Activated T-cell treated with anti-CD3 and anti-CD28 coated beads, Interleukin-2, amount 50 U/mL, for 24 hours (primary cell): ENCODE measurements at places on chromosomes 7 and 10.

GRCh38 chr7:41029072-41029499 lies 673.8 kb downstream of the INHBA start:
- DNase-seq = no peak

- no peak for DNase-seq
Observed at GRCh38 chr7:40288827-40289226, 154.0 kb downstream of the SUGCT start.

DNA sequence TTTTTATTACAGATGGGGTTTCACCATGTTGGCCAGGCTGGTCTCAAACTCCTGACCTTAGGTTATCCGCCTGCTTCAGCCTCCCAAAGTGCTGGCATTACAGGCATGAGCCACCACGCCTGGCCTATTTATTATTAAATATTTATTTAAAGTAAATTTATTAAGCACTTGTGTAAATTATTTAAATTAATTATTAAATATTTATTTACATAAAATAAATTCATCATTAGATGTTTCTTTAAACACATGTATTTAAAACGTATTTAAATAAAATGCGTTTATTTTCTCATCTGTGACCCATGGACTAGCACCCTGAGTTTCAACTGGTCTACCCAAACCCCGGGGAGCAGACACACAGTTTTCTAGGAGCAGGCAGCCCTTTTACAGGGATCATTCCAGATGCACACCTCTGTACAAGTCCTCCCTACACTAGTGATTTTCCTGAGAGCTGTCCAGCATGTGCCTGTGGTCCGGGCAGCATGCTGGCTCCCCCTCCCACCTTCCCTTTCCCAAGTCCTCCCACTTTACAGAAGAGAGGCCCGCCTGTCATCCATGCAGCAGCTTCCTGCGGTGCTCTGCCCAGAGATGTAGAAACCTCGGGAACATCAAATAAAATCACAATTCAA lies 89.2 kb upstream of the ATP6V0A4 start:
- DNase-seq = no peak

DNA sequence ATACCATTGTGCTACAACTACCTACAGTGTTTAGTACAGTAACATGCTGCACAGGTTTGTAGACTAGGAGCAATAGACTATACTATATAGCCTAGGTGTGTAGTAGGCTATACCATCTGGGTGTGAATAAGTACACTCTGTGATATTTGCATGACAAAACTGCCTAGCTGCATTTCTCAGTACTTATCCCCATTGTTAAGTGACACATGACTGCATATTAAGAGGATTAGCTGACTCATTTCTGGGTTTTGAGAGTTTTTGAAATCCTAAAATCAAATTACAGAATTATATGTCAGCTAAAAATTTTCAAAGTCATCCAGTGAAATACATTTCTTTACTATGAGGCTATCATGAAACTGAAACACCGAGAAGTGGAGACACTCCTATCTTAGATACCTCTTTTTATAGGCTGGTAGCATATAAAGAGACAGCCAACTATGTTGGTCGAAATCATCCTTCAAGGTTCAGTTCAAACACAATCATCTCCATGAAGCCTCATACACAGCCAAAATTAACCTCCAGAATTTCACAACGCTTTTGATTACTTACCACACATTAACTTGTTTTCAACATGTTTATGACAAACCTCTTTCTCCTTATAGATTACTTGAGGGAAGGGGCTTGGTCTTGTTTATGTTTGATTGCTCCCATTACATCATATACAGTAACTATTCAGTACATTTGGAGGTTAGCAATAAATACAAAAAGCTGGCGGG lies 89.8 kb upstream of the ANK3 start:
- DNase-seq = no peak

DNA sequence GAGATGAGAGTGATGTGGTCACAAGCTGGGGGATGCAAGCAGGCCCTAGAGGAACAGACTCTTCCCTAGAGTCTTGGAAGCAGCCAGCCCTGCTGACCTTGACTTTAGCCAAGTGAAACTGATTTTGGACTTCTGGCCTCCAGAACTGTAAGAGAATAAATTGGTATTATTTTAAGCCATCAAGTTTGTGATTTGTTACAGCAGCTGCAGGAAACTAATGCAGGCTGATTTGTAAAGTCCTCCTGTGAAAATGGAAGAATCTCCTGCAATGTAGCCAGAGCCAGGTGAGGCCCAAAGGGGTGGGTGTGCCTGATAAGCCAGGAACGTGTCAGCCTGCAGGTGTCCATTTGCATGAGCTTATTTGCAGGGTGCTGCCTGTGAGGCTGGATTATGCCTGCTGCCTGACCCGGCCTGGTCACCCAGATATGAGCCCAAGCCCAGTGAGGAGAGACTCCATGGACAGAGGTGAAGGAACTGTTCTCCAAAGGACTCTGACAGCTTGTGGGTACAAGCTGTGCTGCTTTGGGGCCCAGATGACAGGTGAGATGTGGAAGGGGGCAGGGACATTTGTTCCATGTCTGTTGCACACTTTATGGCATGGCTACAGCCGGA lies 24.6 kb upstream of the PLEKHA1 start:
- DNase-seq = no peak

GRCh38 chr10:49688920-49689319 lies 9.5 kb downstream of the C10orf53 start:
- DNase-seq = no peak

DNA sequence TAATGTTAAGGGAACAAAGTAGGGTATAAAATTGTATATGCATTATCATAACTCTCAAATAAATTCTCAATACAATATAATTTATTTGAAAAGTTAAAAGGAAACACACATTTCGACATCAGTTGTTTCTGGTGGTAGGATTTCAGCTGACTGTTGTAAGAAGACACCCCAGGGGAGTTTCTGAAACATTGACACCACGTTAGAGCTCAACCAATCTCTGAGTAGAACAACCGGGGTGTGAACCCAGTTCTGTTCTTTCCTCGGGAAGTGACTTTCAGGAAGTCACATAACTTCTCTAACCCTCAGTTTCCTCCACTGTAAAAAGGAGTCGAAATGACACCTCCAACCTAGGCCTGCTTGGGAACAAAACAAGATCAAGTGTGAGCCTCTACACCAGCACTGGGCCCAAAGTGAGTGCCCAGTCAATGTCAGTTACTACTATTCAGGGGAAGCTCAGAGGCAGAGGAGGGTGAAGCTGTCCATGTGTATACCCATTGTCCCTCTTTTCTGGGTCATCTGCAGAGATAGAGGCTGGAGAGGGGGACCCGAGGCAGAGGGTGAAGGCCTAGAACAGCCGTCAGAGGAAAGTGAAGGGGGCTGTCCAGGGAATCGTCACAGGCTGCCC lies 67.1 kb downstream of the AOAH start:
- DNase-seq = no peak

- DNase-seq = no peak
Observed at GRCh38 chr7:117043108-117043825, 90.0 kb downstream of the ST7 start.

DNA sequence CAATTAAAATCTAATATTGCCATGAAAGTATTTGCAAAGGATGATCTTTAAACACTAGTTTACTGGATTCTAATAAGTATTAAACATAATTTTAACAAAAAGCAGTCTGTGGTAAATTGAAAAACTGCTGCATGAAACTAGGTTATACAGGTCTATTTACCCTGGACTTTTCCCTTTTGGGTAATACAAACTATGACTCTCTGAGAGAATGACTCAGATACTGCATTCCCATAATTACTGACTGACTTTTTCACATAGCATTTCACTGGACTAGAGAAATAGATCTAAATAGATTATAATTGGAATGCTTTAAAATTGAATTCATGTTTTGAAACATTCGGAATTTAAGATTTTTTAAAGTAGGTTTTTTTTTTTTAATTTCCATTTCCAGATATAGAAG lies 395.7 kb downstream of the THSD7A start:
- no peak for DNase-seq

GRCh38 chr7:71843676-71844075 lies 568.5 kb downstream of the CALN1 start:
- DNase-seq = no peak

DNA sequence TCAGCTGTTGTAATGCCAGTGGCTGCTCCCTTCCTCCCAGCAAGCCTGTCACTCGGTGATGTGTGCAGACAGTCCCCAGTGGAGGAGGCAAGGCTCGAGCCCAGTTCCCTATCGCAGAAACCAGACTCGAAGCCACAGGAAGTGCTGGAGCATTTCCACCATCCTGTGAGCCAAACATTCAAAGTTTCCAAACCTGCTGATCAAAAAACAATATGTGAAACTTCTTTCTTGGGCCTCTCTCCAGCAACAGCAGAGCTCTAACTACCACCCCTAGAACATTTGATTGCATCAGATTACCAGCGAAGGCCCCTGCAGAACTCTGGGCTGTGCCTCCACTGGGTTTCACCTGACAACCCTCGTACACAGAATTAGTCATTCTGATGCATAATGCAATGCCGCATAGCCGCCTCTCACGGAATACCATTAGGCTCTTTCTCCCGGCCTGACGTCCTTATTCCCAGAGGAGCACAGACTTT lies 94.0 kb downstream of the ELMO1 start:
- peak; percentile 69 for DNase-seq

DNA sequence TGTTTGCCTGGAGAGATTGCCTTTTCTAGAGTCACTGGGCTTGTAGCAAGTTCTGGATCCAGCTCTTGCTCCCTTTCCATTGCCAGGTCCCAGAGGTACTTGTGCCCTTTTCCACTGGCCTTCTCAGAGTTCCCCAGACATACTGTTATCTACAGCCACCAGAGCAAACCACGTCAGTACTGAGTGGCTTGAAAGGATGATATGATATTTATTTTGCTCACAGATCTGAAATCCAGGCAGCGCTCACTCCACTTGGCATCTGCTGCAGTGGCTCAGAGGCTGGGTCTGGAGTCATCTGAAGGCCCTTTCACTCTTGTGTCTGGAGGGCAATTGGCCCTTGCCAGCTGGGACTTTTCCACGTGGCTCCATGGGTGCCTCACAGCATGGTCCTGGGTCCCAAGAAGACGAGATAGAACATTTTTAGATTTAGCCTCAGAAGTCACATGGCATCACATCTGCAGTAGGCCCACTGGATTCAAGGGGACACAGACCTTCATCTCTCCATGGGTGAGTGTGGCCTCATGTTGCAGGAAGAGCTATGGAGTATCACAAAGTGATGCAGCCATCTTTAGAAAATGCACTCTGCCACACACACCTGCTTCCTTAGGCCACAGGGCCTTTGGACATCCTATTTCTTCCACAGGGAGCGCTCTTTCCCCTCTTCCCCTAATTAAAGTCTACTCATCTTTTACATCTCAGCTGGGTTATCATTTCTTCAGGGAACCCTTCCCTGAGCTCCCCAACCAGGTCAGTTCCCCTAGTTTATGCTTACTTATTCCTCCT lies 22.9 kb upstream of the TCF7L2 start:
- no peak for DNase-seq

DNA sequence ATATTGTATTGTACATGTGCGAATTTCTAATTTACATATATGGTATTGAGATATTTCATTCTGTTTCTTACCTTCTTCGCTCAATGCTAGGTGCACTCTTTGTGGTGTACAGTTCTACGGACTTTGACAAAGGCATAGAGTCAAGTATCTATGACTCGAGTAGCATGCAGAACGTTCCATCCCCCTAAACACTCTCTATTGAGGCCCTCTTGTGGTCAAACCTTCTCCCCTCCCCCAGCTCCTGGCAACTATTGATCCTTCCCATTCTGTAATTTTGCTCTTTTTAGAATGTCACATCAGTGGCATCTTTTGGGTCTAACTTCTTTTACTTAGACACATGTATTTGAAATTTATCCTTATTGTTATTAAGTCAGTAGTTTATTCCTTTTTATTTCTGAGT lies 30.7 kb upstream of the GDF10 start:
- no peak for DNase-seq

GRCh38 chr10:69504576-69505250 lies 53.4 kb downstream of the TSPAN15 start:
- no peak for DNase-seq

- DNase-seq = no peak
Observed at GRCh38 chr10:15121707-15122106, 24.6 kb downstream of the RPP38 start.

GRCh38 chr7:136012238-136012637 lies 35.1 kb upstream of the MTPN start:
- no peak for DNase-seq

- DNase-seq = no peak
Observed at GRCh38 chr7:18940593-18941134, 176.8 kb downstream of the TWIST1 start.

- DNase-seq = no peak
Observed at GRCh38 chr10:121324678-121325213, 273.5 kb downstream of the FGFR2 start.

DNA sequence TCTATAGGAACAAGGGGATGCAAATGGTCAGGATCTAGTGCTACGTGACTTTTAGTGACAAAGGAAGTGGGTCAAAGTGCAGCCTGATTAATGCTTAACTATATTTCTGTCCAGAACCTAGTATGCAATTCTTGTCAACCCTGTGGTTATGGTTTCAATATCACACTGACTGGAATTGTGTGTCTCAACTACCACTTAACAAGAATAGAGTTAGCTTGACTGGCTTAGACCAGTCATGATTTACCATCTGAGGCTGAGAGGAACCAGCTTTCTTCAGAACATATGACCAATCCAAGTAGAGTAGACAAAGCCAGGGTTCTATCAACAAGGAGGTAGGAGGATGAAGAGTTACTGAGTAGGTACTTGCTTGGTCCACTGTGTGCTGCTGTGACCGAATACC lies 54.4 kb downstream of the MYPN start:
- DNase-seq = no peak

- no peak for DNase-seq
Observed at GRCh38 chr10:93425861-93426260, 56.3 kb downstream of the MYOF start.

GRCh38 chr10:77629775-77630506 lies 7.7 kb downstream of the KCNMA1 start:
- no peak for DNase-seq

- DNase-seq = no peak
Observed at GRCh38 chr7:129644634-129645230, 33.2 kb downstream of the NRF1 start.

GRCh38 chr7:109376576-109376975 lies 806.9 kb downstream of the DNAJB9 start:
- no peak for DNase-seq

GRCh38 chr7:128924707-128925588 lies 12.8 kb upstream of the IRF5 start:
- no peak for DNase-seq

- DNase-seq = peak; percentile 47
Observed at GRCh38 chr10:114694752-114695151, 36.7 kb upstream of the ABLIM1 start.

- no peak for DNase-seq
Observed at GRCh38 chr10:126997801-126998590, 92.8 kb downstream of the DOCK1 start.

GRCh38 chr7:76009672-76010600 lies 15.5 kb upstream of the TMEM120A start:
- DNase-seq = no peak
